T47D (cell line): ENCODE measurements at places on chromosomes 1 and 21.

GRCh38 chr1:182677397-182678098, 6.8 kb downstream of the RGS8 start:
- no peak for DNase-seq

DNA sequence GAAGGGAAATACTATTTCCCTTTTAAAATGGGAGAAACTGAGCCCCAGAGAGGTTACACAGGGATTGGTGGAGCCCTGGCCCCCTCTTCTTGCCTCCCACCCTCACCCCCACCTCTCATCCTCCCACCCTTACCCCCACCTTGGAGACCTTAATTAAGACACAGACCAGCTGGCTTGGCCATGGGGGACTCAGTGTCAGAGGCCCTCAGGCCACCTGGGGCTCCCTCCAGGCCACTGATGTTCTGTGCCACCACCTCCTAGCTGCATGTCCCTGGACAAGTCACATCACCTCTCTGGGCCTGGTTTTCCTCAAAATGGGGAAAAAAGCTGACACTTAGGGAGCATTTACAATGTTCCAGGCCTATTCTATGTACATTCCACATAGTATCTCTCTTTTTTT, 51.5 kb downstream of the SDC3 start:
- DNase-seq, result no peak

DNA sequence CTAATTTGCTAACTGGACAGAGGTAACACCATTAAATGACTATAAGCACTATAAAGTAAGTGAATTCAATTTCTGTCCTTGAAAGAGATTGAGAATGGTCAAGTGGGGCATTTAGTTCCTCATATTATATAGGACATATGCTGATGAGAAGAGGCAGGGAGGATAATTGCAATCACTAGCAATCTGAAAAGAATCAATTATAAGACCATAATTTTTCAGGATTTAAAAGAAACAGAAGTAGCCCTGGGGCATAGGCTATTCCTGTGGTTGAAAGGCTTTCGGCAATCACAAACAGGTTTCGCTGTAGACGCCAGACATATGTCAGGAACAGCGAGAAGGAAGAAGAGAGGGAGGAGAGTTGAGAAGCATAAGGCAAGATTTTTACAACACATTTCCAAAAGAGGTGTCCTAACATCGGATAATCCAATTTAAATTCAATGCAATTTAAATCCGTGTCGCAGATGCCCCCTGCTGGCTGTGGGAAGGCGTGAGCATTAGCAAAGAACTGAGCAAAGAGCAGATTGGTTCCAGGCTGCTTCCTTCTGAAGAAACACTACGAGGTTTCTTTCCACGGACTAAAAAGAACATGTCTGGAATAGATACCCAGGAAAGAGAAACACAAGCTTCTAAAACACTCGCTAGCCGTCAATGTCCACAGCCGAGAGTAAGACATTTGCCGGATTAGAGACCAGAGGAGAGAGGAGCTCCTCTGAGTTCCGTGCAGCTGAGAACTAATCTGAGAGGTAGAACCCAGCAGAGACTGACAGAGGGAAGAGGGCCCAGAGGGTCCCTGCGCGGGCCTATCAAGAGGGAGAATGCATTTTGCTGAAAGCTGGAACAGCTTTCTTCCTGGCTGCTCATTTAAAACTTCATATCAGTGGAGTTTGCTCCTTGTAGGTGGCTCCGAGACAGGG, 27.9 kb downstream of the RGS5 start:
- DNase-seq, result peak; percentile 70

- DNase-seq, result no peak
These were observed 178.7 kb upstream of the RUNX1 start for GRCh38 chr21:35227786-35228185.

DNA sequence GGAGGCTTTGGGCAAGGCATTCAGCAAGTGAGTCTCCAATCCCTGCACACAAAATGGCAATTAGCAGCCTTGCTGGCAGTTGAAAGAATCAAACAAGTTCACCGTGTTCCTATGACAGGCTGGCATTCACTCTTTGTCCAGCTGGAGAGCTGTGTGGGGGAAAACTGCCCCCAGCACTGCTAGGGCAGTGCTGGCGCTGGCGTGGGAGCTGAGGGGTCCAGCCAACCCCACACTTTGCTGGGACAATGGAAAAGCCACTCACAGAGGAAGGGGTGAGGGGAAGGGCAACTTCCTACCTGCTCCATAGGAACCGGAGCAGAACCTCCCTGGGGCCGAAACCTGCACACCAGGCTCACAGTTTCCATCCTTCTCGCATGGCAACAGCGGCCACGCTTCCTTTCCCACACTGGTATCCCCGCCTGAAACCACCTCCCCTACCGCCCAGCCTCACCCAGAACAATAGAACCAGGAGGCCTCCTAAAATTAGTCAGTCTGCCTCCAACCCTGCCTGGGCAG, 26.7 kb upstream of the KCNN3 start:
- no peak for DNase-seq

GRCh38 chr1:22745669-22746585, 35.3 kb downstream of the EPHB2 start:
- DNase-seq, result no peak

DNA sequence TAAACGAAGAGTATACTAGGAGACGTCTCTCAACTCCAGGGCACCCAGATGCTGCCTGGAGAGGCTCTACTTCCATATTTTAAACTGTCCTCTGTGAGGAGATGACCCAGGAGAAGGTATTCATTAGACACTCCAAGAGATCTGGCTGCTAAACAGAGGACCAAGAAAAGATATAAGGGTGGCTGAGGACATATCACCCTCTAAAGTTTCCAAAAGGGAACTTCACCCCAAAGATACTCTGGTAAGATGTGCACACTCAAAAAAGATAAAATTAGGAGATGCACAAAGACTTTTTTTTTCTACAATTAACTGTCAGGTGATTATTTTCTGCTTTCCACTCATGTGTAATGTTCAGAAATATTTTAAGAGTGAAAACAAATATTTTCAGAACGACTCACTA, 1.4 kb downstream of the ZNF670 start:
- no peak for DNase-seq

DNA sequence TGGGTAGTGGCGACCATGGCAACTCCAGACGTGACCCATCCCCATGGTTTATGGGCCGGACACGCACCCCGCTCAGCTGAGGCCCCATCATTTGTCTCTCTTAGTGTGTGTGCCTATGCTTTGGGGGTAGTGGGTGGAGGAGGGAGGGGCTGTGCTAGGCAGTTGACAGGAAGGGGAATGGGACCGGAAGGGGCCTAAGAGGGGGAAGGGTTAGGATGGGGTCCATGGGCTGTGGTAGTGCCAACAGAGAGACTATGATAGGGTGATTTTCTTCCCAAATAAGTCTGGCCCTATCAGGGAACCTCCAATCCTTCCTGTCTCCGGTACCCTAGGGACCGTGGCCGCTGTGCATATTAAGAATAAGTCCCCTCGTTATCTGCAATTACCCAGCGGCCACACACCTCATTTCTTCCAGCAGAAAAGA, 9.9 kb downstream of the DMAP1 start:
- DNase-seq, result no peak

DNA sequence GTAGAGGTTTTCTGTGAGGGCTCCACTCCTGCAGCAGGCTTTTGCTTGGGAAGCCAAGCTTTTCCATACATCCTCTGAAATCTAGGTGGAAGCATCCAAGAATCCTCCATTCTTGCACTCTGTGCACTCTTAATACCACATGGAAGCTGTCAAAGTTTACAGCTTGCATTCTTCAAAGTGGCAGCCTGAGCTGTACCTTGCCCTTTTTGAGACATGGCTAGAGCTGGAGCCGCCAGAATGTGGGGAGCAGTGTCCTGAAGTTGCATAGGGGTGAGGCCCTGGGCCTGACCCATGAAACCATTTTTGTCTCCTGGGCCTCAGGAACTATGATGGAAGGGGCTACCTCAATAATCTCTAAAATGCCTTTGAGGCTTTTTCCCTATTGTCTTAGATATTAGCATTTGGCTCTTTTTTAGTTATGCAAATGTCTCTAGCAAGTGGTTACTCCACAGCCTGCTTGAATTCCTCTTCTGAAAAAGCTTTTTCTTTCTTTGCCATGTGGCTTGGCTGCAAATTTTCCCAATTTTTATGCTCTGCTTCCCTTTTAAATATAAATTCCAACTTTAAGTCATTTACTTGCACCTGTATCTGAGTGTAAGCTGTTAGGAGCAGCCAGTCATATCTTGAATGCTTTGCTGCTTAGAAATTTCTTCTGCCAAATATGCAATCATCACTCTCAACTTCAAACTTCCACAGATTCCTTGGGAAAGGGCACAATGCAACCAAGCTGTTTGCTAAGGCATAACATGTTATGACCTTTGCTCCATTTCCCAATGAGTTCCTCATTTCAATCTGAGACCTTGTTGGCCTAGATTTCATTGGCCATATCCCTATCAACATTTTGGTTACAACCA, 92.1 kb upstream of the ARTN start:
- no peak for DNase-seq

DNA sequence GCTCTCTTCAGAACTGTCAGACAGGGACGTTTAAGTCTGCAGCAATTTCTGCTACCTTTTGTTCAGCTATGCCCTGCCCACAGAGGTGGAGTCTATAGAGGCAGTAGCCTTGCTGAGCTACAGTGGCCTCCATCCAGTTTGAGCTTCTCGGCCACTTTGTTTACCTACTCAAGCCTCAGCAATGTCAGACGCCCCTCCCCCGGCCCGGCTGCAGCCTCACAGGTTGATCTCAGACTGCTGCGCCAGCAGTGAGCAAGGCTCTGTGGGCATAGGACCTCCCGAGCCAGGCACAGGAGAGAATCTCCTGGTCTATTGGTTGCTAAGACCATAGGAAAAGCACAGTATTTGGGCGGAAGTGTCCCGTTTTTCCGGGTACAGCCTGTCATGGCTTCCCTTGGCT, 89.9 kb upstream of the PDC start:
- DNase-seq, result no peak

GRCh38 chr21:16863362-16863905, 649.4 kb upstream of the CXADR start:
- no peak for DNase-seq

DNA sequence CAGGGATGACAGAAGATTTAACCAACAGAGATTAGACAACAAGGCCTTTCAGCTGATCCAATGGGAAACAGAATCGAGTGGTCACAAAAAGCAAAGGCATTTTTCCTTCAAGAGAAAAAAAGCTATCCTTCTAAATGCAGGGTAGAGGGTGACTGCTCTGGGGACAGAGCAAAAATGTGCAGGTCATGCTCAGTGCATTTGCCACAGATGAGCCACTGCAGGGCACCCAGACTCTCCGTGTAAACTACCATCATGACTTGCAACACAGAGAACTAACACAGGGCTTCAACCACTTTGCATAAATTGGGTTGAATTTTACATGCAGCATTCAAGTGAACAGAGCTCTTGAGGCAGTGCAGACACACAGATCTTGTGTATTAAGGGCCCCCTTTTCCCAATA, 56.8 kb downstream of the PRKAB2 start:
- DNase-seq, result no peak

- DNase-seq, result no peak
These were observed 4.0 kb downstream of the NVL start for GRCh38 chr1:224325959-224326358.

- no peak for DNase-seq
These were observed 8.5 kb upstream of the USP1 start for GRCh38 chr1:62428351-62428750.

DNA sequence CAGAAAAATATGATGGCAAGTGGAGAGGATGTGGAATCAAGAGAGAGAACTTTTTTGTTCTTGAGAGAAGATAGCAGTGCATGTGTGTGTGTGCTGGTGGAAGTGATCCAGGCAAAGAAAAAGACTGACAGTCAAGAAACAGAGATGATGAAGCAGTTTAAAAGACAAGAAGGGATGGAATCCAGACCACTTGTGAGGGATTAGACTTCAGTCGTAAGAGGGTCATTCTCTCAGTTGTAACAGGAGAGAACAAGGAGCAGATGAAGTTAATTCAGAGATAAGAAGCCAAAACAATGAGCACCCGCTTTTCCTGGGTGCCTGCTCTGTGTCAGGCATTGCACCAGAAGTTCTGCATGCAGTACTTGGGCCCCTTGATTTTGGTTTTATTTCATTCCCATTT, 76.6 kb downstream of the RNF220 start:
- no peak for DNase-seq

GRCh38 chr1:53134961-53135734, 7.3 kb downstream of the SLC1A7 start:
- DNase-seq, result no peak

DNA sequence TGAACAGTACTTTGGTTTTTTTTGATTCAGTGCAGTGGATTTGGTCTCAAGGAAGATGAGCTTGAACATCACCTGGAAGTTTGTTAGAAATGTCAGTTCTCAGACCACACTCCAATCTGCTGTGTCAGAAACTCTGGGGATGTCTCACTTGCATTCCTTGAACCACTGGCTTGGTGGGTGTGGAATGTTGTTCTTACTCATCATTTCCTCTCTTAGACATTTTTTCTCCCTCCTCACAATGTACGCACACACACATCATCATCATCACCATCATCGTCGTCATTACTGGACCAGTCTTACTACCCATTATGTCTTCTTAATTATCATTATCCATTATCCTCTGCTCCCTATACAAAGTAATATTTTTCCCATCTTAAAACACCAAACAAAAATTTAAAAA, 91.9 kb upstream of the KCNK2 start:
- DNase-seq, result no peak

GRCh38 chr1:94773931-94774422, 46.2 kb upstream of the SLC44A3 start:
- no peak for DNase-seq

DNA sequence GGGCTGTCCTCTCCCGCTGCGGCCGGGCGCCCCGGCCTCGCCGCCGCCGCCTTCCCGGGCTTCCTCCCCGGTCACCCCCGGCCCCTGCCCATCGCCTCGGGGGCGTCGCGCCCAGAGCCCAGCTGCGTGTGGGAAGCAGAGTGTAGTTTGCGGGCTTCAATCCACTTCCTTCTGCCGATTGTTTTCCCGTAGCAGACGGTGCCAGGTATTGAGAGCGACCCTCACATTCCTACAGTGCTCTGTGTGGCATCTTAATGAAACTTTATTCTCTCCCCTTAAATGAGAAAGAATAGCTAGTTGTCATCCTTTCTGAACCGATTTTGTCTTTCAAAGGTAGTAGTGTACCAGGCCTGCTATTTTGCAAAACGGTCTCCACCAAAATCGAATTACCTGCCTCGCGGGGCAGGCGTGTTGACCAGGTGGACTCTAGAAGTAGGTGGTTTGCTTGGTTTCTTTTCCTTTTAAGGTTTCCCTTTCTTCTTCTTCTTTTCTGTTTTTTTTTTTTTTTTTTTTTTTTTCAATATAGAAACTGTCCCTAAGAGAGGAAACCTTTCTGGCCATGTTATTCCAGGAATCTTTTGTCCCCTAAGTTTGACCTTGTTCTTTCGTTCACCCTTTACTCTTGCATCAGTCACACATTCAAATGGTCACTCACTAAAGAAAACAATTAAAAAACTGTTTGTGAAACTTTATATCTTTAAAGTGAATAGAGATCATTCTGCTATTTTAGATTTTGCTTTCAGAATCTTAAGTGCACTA, 881 bp downstream of the USP25 start:
- DNase-seq, result peak; percentile 39

- DNase-seq, result no peak
These were observed 55.3 kb downstream of the CACHD1 start for GRCh38 chr1:64525116-64525686.
